Immature natural killer cell (primary cell): ENCODE measurements at places on chromosomes 13 and 19. TPM values are rescaled to one million over a fixed set of nuclear protein-coding genes. Genes with fewer than 3 reads are reported as not detected.

C1QTNF9B gene
- polyA plus RNA-seq: not detected

ZNF418 gene
- polyA plus RNA-seq: 2.5 TPM

OR7D2 gene
- not detected for polyA plus RNA-seq

CFAP97D2 gene
- polyA plus RNA-seq: 0.40 TPM

CFD gene
- 4.1 TPM for polyA plus RNA-seq

DACH1 gene
- 0.32 TPM for polyA plus RNA-seq

PEAK3 gene
- polyA plus RNA-seq: 10.8 TPM

GRCh38 chr13:62767473-62767872 lies 1351.8 kb upstream of the PCDH20 start:
- no peak for DNase-seq

- no peak for DNase-seq
Measured at GRCh38 chr19:49624967-49625910, 14.7 kb downstream of the RRAS start.

- no peak for DNase-seq
Measured at GRCh38 chr19:1362387-1363257, 21.1 kb upstream of the NDUFS7 start.

GRCh38 chr13:75153386-75153785 lies 328.6 kb downstream of the TBC1D4 start:
- DNase-seq: no peak

- DNase-seq: no peak
Measured at GRCh38 chr13:106990594-106990993, 422.7 kb upstream of the ARGLU1 start.

DNA sequence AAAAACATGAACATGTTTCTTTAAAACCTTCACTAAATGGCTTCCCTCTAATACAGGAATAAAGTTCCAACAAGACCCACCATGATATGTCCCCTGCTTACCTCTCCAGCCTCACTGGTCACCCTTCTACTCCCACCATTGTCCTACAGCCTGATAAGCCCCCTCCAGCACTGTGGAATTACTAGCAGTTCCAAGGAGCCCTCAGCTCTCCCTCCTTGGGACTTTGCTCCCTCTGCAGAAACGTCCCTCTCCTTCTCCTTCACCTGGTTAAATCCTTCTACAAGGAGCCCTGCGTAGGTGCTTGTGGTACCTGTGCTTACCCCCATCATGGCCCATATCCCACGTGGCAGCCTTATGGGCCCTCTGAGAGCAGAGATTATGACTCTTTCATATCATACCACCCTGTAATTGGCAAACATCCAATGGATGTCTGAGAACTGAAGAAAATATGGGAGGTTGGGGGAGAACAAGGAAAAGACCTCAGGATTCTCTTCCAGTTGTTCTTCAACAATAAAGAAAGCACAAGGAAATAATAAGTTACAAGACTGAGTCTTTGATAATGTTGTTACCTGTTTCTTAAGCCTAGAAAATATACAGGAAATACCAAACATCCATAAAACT lies 26.1 kb upstream of the DOCK9 start:
- DNase-seq: no peak

DNA sequence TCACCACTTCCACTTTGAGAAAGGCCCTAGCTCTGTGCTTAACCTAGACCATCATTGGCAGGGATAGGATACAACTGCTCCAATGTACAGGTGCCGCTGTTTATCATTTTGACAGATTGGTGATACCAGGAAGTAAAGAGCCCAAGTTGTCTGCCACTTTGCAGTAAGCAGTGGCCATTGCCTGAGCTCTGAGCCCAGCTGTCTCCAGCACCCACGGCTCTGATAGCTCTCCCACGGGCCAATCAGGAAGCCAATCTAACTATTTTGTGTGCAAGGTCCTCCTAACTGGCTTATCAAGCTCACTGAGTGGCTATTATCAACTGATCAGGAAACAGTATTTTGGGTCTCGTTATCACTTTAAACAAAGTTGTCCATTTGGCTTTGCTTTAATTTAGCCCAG lies 181.1 kb downstream of the DCT start:
- no peak for DNase-seq

- no peak for DNase-seq
Measured at GRCh38 chr19:9566729-9567128, 17.6 kb downstream of the ZNF121 start.

- DNase-seq: peak; percentile 49
Measured at GRCh38 chr19:35044317-35045117, 3.0 kb downstream of the HPN start.

GRCh38 chr19:35856546-35857149 lies at the start of gene KIRREL2:
Gene KIRREL2 (plus strand): TSS chr19:35856911. CDS start chr19:35857120, 209 bp downstream.
- DNase-seq: no peak

GRCh38 chr13:18948012-18948663 lies 233.5 kb downstream of the TUBA3C start:
- no peak for DNase-seq

GRCh38 chr19:35846038-35846668 lies 6.2 kb downstream of the NPHS1 start:
- DNase-seq: no peak

GRCh38 chr13:101703081-101703480 lies 250.6 kb downstream of the ITGBL1 start:
- no peak for DNase-seq

GRCh38 chr13:19663416-19663979 lies 30.0 kb downstream of the MPHOSPH8 start:
- DNase-seq: no peak

- DNase-seq: no peak
Measured at GRCh38 chr13:29946093-29946492, 95.7 kb upstream of the UBL3 start.

- DNase-seq: no peak
Measured at GRCh38 chr19:40933025-40933424, 51.0 kb upstream of the CYP2A7 start.

GRCh38 chr13:49624229-49624628 lies 4.1 kb upstream of the ARL11 start:
- no peak for DNase-seq

GRCh38 chr19:23522431-23522830 lies 127.2 kb upstream of the ZNF91 start:
- no peak for DNase-seq

DNA sequence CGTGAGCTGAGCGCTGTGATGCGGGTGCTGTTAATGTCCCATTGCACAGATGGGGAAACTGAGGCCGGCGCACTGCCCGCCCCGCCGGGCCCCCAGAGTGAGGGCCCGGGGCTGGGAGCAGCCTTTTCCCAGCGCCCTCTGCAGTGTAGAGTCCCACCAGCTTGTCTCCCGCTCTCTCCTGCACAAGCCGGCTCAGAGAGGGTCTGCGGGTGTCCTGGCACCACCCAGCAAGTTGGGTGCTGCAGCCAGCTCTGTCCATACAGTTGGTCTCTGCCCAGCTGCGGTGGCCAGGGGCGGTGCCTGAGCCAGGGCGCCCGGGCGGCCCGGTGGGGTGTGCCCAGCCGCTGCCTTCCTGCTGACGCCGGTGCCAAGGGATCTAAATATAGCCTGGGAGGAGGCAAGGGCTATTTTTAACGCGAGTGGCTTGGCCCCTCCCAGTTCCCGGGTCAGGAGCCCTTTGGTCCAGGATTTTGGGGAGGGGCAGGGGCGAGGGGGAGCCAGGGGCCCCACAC lies 19.3 kb downstream of the GADD45B start:
- DNase-seq: peak; percentile 29

DNA sequence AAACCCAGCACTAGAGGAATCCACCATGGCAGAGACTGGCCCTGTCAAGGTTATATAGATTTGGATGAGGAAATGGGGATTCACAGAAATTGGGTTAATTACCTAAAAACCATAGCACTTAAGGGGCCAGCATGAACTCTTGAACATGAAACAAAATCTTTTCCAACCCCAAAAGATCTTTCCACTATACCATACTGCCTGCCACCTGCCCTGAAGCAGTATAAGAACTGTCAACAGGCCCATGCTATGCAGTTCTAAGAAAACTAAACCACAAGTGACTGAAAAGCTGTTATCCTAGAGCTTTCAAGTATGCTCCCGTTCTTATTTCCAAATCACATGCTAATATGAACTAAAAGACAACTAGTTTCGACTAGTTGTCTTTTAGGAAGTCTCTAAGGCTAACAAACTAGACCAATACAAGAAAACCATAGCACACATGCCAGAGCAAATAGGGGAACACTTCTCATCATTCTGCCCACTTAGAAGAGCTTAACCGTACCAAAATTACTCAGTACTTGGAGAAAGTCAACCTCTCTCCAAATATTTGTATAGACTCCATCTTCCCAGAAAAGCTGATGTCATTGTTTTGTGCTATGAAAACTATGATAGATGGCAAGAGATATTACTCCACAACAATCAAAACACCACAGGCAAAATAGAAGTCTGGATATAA lies 27.5 kb downstream of the HSPH1 start:
- DNase-seq: no peak

DNA sequence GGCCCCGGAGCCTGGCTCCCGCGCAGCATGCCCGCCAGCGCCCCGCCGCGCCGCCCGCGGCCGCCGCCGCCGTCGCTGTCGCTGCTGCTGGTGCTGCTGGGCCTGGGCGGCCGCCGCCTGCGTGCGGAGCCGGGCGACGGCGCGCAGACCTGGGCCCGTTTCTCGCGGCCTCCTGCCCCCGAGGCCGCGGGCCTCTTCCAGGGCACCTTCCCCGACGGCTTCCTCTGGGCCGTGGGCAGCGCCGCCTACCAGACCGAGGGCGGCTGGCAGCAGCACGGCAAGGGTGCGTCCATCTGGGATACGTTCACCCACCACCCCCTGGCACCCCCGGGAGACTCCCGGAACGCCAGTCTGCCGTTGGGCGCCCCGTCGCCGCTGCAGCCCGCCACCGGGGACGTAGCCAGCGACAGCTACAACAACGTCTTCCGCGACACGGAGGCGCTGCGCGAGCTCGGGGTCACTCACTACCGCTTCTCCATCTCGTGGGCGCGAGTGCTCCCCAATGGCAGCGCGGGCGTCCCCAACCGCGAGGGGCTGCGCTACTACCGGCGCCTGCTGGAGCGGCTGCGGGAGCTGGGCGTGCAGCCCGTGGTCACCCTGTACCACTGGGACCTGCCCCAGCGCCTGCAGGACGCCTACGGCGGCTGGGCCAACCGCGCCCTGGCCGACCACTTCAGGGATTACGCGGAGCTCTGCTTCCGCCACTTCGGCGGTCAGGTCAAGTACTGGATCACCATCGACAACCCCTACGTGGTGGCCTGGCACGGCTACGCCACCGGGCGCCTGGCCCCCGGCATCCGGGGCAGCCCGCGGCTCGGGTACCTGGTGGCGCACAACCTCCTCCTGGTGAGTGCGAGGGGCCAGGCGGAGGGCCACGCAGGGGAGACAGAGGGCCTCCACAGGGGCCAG lies at the start of gene KL:
TSS of gene KL (plus strand) at position 10 of the 909 bp plus-strand sequence. CDS start at position 28, 18 bp downstream.
- peak; percentile 4 for DNase-seq

DNA sequence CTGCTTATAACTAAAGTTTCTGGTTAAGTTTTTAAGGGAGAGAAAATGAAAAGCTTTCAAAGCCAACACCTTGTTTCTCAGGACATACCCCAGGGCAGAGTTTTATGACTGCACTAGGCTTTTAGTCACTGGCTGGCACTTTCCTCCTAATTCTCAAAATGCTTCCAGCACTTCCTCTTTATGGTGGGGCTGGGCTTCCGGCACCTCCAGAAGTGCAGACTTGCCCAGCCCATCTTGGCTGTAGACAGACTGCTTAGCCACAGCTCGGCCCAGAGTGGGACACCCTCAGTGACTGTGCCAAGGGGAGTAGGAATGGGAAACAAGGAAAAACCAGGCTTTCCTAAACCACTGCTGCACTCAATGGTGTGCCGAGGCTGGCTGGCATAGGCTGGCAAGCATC lies 23.2 kb upstream of the GTF3A start:
- no peak for DNase-seq

GRCh38 chr19:13097033-13097462 lies 5.6 kb downstream of the LYL1 start:
- DNase-seq: no peak

DNA sequence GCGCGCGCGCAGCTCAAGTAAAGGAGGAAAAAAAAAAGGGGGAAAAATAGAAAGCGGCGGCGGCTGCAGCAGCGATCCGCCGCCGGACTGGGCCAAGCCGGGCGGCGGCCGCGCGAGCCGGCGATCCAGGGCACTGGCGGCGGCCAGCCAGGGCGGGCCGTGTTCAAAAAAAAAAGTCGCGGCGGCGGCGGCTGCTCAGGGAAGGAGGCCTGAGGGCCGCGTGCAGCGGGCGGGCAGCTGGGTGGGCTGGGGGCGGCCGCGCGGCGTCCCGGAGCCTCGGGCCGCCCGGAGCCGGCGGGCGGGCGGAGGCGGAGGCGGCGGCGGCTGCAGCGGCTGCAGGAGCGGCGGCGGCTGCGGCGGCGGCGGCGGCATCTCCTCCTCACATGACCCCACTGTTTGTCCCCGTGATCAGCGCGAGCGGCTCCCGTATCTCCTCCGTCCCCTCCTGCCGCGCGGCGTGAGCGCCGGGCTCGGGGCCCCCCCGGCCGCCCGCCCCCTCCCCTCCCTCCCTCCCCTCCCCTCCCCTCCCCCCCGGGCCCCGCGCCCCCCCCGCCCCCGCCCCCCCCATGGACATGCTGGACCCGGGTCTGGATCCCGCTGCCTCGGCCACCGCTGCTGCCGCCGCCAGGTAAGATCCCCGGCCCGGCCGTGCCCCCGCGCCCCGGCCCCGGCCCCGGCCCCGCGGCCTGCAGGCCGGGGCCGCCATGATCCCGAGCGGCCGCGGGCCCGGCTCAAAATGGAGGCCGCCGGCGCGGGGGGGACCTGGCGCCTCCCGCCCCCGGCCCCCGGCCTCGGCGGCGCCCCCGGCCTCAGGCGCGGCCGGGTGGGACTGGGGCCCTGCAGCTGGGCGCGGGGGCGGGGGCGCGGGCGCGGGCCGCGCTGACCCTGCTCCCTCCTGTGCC lies at the start of gene USF2:
TSS of gene USF2 (plus strand) at position 427 of the 902 bp plus-strand sequence. CDS start at position 567, 140 bp downstream.
- peak; percentile 65 for DNase-seq

- no peak for DNase-seq
Measured at GRCh38 chr13:52811841-52812240, 36.6 kb downstream of the PCDH8 start.

GRCh38 chr19:1837625-1838105 lies 10.6 kb downstream of the REXO1 start:
- peak; percentile 57 for DNase-seq
